G401 (cell line): ENCODE measurements at places on chromosomes 2 and 18. TPM values are rescaled to one million over a fixed set of nuclear protein-coding genes. Genes with fewer than 3 reads are reported as not detected.

Gene LRP1B
- total RNA-seq = not detected in 2 replicates

Gene FAM110C
- total RNA-seq = not detected in 2 replicates

Gene TMEM18
- 18.1 and 39.4 TPM in 2 replicates for total RNA-seq

- DNase-seq = no peak
These were observed 23.1 kb downstream of the ID2 start for GRCh38 chr2:8704906-8705305.

DNA sequence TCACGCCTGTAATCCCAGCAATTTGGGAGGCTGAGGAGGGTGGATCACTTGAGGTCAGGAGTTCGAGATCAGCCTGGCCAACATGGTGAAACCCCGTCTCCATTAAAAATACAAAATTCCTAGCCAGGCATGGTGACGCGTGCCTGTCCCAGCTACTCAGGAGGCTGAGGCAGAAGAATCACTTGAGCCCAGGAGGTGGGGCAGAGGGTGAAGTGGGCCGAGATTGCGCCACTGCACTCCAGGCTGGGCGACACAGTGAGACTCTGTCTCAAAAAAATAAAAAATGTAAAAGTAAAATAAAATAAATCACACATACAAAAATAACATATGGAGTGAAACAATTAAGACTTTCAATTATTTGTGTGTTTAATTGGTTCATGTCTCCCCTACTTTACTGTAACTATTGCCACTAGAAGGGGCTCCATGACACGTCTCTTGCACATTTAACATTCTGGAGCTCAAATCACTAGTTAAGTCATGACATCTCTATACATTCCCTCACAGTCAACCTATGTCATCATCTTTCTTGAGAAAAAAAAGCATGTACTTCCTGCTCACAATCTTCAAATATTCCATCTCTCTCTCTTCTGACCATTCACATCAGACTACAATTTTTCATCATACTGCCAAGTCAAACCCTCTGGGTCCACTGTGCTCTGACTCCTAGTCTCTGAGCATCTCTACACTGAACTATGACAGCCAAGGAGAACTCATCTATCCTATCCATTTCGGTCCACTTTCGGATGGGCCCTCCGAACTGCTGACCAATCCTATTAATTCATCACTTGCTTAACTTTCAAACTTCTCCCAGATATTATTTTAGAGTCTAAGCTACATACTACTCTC lies 6.7 kb downstream of the GFPT1 start:
- DNase-seq = no peak

DNA sequence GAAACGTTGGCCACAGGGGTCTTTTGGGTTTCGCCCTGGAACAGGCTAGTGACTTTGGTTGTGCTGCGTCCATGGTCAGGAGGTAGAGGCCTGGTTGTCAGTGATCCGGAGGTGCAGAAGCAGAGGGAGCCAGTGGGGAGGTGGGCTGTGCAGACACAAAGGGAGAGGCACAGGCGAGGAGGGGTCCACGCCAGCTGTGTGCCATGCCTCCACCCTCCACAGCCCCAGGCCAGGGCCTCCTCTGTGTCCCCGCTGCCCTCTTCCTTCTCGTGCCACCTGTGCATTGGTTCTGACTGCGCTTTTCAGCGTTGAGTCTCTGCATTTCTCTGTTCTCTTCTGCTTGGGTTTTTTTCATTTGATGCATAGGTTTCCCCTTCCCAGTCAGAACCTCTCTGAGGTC lies 121.0 kb downstream of the GBX2 start:
- DNase-seq = no peak

DNA sequence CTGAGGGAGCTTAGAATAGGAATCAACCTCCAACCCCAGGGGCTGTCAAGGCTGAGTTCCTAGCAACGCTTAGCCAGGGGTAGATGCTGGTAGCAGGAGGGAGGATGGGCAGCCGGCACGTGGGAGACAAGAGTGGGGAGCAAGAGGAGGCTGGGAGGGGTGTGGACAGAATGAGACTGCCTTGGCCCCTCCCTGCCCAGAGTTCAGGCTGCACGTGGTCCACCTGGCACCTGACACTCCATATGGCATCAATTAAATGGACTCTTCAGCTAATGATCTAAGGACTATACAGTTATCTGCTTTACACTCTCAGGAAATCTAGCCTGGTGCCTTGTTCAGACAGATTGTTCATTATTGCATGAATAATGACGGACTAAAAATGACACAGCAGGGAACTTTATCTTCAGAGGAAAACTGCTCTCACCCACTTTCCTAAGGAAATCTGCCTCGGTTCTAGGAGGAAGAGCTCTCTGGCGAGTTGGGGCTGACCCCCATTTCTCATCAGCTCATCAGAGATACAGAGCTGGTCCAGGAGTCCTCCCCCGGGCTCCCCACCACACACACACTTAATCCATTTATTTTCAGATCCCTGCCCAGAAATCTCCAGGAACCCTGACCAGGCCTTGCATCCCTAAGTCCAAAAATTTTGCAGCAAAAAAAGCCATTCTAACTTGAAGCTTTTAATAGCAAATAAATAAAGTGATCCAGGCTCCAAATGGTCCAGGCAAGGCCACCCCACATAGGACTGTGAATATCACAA lies 102.1 kb upstream of the CDC42EP3 start:
- no peak for DNase-seq

DNA sequence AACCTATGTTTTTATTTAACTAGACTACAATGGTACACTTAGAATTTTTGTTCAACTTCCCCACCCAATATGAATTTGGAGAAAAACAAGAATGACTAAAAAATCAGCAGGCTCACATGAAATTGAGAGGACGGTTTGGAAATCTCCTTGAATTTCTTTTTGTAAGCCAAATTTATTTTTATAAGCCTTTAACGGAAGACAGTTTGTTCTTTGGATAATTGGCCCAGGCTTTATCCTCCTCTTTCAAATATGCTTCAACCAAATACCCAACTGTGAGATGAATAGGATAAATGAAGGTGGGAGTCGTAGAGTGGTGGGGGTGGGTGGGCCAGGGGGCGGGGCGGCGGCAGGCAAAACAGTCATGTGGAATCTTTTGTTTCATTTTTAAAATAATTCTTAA lies 60.6 kb downstream of the FMNL2 start:
- no peak for DNase-seq

- DNase-seq = no peak
These were observed 18.1 kb downstream of the EPAS1 start for GRCh38 chr2:46315103-46315890.

GRCh38 chr2:148103946-148104345 lies 83.1 kb downstream of the MBD5 start:
- no peak for DNase-seq

DNA sequence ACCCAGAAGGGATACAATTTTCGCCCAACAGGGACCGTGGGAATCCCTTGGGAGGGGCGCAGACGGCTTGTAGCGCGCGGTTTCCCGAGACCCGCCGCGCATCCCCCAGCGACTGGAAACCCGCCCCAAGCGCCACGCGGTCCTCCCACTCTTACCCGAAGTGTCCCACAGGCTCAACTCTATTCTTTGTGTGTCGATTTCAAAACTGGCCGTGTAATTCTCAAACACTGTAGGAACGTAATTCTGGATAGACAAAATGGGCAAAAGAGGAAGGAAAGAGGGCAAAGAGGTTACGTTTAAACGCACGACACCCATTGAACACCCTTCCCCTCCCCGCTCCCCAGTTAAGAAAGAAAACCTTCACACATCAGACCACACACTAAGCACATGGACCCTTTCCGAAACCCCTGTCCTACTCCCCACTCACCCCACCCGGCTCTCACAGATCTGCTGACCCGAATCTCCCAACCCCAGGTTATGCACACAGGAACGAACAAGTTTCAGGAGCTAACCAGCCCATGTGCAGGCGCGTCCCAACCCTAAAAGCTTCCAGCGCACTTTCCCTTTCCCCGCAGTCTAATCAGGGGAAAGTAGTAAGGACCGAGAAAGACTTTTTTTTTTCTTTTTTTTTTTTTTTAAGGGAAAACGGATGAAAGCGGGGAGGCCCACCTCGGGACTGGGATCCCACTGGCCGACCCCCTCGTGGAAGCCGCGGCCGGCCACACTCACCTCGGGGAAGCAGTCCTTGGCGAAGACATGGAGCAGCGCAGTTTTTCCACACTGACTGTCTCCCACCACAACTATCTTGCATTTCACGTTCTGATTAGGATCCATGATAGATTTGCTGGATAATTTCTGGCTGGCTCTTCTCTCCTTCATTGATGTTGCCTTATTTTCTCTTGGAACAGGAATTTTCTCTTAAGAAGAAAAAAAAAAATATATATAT lies 655 bp downstream of the RND3 start:
- DNase-seq = no peak

- DNase-seq = no peak
These were observed 479.1 kb upstream of the NRXN1 start for GRCh38 chr2:51511002-51511401.

DNA sequence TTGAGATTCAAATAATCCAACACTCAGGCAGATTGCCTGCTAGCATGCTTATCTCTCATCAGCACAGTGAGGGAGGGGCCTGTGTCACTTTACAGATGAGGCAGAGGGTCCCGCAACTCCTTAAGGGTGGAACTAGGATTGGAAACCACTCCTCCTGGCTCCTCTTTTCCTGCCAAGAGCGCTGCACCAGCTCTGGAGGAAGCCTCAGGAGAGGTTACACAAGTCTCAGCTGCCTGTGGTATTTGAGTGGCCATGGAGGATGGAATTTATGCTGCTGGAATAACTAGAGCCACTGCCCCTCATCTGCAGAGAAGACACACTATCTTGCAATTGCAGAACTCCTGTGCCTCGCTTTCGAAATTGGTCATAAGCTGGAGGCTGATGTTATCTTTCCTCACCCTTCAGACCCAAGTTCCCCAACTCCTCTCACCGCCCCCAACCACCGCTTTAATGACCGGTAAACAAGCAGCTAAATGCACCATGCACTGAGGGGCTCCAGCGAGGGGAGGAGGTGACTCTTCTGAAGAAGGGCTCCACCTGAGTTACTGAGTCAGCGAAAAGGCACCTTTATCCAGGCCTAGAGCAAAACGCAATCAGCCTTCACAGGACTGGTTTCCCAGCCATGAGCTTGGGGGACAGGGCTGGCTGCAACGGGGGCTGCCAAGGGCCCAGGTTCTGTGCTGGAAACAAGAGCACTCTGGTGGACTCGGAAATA lies 245.8 kb downstream of the SOX11 start:
- no peak for DNase-seq

DNA sequence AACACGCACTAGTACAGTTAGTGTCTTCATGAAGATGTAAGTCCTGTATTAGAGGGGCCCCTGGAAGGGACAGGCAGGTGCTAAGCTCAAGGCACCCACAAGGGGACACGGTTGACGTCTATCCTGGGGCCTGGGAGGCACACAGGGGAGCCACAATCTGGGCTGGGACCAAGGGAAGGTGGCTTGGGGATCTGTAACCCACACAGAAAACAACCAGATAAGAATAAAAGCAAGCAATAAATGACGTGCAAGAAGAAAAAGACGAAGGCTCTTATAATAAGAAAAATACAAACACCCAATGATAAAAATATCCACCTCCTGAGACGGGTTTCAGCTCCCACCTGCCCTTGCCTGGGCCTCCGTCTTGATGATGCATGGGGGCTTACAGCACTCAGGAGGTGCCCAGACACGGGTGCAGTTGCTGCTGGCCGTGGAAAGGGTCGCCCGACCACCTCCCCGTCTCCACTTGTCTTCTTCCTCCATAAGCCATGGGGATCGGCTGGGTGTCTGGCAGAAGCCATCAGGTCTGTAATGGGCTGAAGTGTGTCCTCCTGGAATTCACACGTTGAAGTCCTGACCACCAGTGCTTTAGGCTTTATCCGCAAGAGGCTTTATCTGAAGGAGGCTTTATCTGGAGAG lies 73.9 kb downstream of the TWIST2 start:
- DNase-seq = no peak

DNA sequence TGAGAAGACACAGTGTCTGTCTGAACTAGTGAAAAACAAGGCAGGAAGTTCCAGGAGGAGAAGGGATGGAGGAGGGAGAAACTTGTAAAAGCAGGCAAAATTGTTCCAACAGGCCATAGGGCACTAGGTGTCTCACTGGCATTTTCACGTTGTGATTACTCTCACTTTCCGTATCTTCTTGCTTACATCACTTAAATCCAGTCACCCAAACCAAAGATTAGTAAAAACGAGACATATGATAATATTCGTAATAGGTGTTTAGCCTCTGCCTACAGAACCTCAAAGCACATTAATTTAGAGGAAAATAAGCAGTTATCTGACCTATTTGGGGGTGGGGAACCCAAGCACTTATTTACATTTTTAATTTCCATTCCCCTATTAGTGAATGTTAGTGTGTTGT lies 78.3 kb downstream of the POU3F3 start:
- DNase-seq = no peak

DNA sequence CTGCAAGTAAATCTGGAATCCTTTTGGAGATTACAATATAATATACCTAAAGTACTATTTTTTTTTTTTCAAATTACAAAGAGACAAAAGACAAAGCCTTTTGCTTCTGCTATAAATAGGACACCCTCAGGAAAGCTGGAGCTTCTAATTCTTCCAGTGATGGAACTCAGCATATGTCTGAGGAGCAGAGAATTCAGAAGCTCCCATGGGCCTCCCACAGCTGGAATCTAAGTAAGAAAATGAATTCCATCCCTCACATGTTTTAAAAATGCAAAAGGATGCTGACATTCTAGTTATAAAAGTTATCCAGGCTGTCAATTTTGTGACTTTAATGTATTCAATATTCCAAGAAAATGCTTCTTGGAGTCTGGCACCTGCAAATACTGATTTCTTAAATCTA lies 571.3 kb upstream of the LRRTM4 start:
- DNase-seq = no peak

GRCh38 chr2:233828546-233829192 lies 25.7 kb downstream of the HJURP start:
- no peak for DNase-seq

- no peak for DNase-seq
These were observed 25.6 kb downstream of the CYTIP start for GRCh38 chr2:157418239-157418641.

- no peak for DNase-seq
These were observed 77.6 kb downstream of the CCDC148 start for GRCh38 chr2:158378926-158379325.

DNA sequence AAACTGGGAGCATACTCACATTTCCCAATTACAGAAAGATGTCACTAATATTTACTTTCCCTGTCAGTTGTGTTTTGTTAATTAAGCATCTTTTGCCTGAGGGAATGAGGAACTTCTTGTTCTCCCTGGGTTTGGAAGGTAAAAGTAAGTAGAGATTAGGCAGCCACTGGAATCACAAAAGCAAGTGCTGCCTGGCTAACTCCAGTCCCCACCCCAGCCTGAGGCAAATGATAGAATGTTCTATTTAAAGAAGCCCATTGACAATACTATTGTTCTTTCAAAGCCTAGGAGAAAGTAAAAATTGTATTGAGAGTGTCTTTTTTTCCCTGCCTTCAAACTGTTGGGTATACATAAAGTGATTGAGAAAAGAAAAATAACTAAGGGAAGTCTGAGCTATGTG lies 93.8 kb downstream of the MBD2 start:
- DNase-seq = no peak
